ENCODE measurements at places on chromosomes 2 and 18.

DNA sequence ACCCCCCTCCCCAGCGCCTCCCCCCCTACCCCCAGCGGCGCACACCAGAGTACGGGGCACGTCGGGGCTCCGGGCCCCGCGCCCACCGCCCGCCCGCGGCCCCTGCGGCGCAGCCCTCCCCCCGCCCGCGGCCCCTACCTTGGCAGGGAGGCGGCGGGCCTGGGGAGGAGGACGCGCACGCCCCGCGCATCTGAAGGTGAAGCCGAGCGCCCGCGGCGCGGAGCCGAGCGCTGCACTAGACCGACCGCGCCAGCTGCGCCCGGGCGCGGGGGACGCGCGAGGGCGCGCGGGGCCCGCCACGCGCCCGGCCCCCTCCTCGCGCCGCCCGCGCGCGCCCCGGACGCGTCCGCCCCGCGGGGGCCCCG is at the start of gene ZNF516:
TSS of gene ZNF516 (minus strand) at position 237 of the 365 bp plus-strand sequence. CDS start 52,188 bp downstream, outside the sequence.
- DNase-seq, result no peak

DNA sequence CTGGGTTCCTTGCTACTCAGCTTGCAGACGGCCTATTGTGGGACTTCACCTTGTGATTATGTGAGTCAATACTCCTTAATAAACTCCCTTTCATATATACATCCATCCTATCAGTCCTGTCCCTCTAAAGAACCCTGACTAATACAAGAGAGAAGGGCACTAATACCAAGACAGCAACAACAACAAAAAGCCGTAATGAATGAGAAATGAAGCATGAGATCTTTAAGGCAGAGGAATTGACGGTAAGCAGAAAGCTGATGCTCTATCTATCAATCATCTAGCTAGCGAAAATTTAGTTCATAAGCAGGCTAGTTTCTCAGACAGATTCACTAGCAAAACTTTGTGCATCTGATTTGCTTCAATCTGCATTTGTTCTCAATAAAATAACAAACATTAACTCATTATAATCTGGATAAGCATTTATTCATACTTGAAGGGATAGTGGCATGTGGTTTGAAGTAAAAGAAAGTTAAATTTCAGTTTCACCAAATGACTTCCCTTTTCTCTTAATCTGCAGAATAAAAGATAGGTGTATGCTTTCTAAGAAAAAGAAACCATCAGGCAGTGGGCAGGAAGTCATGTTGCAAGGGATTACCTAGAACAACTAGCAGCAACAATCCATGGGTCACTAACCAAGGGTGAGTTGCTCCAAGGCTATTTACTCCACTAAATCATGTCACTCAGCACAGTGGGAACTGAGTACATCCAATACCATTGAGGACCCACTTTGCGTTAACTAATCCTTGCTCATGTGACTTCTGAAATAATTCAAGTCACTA is 376.5 kb downstream of the TMEM182 start:
- no peak for DNase-seq

GRCh38 chr2:69889302-69889701 is 4.5 kb upstream of the SNRNP27 start:
- no peak for DNase-seq

DNA sequence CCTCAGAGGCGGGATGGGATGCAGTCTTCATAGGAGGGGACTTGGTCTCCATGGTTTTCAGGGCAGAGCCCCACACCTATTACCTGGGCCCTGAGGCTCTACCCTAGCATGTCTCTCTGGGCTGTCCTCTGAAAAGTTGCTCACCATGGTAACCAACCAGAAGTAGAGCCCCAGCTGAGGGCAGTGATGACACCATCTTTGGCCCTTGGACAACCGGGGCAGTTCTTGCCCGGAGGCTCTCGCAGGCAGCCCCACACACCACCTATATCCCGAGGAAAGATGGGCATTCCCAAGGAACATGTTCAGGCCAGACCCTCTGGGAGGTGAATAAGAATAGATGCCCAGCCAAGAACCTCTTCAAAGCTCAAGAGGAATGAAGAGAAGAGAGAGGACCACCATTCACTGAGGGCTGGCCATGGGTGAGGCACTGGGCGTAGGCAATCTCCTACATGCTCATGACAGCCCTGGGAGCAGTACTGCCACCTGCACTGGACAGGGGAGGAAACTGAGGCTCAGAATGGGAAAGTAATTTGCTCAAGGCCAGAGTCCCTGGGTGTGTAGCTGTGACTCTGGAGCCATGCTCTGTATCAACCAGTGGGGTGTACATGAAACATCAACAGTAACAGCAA is 72.5 kb downstream of the HS1BP3 start:
- no peak for DNase-seq

- no peak for DNase-seq
These were observed 11.0 kb downstream of the CCBE1 start for GRCh38 chr18:59686260-59686659.

- no peak for DNase-seq
These were observed 228.3 kb upstream of the SETBP1 start for GRCh38 chr18:44452346-44452745.

DNA sequence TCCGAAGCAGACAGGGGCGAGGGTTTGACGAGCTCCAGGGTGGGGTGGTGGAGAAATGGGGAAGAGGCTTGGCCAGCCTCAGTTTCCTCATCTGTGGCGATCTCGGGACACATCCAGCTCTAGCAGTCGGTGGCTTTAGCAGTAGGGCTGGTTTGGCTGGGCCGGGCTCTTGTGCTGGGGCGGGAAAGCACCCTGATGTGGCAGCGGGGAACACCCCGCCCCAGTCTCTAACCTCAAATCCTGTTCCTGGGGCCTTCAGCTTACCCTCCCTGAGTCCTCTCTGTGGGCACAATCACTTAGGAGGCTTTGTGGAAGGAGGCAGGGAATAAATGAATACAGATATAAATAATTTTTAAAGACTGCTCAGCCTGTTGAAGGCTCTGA is 26.5 kb upstream of the MCFD2 start:
- DNase-seq, result peak; percentile 34

DNA sequence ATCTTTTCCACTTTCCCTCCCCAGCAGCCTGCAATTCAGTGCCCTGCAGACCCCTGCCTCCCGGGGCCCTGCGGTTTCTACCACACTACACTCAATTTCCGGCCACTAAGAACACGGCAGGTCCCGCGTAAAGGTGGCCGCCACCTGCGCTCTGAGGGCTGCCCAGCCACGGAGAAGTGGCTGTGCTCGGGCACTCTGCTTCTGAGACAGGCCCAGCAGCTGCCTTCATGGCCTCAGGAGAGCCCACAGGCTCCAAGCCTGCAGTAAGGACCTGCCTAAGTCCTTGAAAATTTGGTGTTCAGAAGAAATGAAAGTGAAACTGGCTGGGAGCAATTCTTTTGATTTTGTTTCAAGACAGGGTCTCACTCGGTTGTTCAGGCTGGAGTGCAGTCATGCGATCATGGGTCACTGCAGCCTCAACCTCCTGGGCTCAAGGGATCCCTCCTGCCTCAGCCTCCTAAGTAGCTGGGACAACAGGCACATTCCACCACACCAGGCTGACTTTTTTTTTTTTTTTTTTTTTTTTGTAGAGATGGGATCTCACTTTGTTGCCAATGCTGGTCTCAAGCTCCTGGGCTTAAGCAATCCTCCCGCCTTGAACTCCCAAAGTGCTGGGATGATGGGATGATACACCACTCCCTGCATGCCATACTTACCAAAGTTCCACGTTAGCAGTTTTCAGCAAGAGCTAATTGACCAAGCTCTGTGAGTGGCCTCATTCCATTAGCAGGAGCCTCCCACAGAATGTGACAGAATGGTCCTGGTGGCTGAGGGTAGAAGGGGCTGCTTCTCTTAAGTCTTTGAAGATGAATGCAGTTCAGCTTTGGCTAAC is 14.6 kb upstream of the ALPP start:
- no peak for DNase-seq

DNA sequence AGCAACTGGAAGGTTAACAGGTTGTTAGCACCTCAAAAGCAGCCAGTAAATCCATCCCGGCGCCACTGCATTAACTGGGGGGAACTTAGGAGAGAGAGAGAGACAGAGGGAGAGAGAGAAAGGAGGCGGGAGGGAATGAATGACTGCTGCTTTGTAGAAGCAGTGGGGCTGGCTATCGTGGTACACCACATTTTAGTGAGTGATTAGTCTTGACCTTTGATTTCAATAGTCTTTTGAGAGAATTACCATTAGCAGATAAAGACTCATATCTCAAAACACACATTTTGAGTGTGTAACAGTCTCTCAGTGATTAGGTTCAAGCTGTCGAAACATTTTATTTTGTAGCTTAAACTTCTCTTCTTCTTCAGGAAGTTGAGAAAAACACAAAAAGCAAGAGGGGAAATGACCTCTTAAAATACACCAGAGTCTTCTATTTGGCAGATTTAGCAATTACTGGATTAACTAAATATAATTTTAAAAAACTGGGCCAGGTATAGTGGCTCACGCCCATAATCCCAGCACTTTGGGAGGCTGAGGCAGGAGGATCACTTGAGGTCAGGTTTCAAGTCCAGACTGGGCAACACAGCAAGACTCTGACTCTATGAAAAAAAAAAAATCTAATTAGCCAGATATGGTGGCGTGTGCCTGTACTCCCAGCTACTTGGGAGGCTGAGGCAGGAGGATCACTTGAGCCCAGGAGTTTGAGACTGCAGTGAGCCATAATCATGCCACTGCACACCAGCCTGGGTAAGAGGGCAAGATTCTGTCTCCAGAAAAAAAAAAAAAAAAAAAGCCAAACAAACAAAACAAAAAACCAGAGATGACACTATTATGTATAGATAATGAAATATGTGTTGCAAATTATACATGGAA is 22.0 kb upstream of the PNO1 start:
- DNase-seq, result no peak

GRCh38 chr18:77098029-77098428 is 34.6 kb downstream of the MBP start:
- no peak for DNase-seq

- no peak for DNase-seq
These were observed 60.2 kb downstream of the PRPF40A start for GRCh38 chr2:152657043-152657442.

GRCh38 chr2:63814114-63814513 is 27.6 kb upstream of the UGP2 start:
- no peak for DNase-seq

GRCh38 chr2:237427769-237428506 is 14.0 kb upstream of the COL6A3 start:
- no peak for DNase-seq

DNA sequence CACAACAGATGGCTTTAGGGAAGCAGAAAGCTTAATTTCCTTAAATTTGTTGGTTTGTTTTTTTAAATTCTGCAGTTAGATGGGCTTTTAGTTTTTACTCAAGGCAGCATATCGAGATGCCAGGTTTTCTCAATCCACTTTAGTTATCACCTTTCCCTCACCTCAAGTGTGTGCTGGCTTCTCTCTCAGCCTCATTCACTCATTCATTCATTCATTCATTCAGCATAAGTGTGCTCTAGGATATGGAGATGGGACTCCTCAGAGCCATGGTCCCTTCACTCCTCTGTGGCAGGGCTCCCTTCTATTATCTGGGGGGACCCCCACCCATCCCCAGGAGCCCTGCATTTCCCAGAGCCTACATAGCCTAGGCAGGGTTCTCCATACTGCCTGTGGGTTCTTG is 19.0 kb downstream of the VIL1 start:
- DNase-seq, result no peak
